ENCODE measurements at places on chromosomes 11 and 22.
A peak's percentile ranks its signal among the peaks of the same experiment; 100 is the strongest.

GRCh38 chr11:128686745-128687177 lies 7.1 kb upstream of the FLI1 start:
- DNase-seq: no peak

DNA sequence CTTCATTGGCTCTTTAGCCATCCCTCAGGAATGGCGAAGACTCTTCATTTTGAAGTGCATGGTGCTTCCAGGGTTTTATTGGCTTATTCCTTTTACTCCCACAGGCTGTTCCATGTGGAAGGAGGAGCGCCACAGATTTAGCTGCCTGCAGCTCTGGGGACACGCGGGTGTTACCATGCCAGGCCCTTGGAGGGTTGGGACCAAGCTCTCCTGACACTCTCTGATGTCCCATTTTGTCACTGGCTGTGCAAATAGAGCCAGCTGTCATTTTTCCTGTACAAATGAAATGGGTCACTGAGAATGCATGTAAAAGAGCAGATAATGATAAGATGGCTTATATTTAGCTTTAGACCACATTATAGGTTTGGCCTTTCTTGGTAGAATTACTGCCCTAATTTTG lies 9.2 kb downstream of the THYN1 start:
- DNase-seq: no peak

- DNase-seq: peak; percentile 62
Observed at GRCh38 chr11:63944987-63945386, 6.2 kb downstream of the NAA40 start.

GRCh38 chr11:127223026-127223425 lies 222.5 kb upstream of the KIRREL3 start:
- DNase-seq: no peak

GRCh38 chr11:70064726-70065317 lies 13.3 kb upstream of the ANO1 start:
- peak; percentile 40 for DNase-seq

DNA sequence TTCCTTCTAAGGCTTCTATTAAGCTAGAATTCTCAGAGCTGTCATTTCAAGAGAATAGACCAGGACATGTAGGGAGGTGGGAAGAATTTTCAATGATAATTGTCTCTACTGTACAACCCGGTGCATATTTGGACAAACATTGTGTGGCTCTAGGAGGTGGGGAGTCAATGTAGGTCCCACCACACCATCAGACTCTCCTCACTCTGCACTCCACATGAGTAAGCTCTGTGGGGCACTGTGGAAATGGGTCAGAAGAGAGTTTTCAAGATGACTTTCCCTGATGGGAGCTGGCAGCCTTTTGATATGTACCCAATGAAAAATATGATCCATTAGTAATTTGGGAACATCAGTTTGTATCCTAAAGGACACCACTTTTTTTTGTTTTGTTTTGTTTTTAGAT lies 33.2 kb downstream of the OR2AG2 start:
- no peak for DNase-seq

DNA sequence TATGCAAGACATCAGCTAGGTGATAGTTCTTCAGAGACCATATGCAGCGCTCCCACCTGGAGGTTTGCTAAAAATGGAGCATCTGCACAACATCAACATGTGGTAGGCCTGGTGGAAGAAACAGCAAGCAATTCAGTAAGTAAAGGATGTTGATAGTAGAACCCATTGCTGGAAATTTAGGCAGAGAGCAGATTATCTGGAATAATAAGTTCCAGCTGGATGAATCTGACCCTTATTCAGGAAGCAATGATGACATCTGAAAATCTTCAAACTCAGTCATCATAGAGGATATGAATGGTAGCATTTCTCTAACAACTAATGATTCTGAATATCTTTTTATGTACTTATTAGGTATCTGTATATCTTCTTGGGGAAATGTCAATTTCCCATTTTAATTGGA lies 225.2 kb upstream of the ANO3 start:
- DNase-seq: no peak

DNA sequence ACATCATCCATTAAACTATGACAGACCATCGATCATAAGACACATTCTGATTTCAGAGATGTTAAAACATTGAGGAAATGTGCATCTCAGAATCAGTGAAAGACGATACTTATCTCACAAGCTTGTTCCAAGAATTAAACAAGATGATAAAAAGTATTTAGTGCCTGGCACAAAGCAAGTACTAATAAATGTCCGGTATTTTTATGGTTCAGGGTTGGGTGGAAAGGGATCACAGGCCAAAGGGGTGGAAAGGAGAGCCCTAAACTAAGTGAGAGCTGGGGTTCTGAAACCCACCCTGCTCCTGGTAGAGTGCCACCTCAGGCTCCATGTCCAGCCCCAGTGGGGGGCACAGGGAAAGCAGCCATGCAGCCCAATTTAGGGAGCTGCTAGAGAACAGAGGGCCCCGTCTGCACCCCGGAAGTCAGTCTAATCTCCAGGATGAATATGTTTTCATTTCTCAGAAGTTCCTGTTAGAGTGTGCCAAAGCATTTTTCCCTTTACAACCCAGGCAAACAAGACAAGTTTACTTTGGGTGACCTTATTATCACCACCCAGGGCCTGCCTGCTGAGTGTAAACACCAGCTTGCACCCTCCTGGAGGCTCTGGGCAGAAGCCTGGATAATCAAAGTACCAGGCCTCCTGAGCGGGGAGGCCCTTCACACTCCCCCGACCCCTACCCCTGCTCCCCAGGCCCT lies 3.8 kb upstream of the CREB3L1 start:
- DNase-seq: no peak

DNA sequence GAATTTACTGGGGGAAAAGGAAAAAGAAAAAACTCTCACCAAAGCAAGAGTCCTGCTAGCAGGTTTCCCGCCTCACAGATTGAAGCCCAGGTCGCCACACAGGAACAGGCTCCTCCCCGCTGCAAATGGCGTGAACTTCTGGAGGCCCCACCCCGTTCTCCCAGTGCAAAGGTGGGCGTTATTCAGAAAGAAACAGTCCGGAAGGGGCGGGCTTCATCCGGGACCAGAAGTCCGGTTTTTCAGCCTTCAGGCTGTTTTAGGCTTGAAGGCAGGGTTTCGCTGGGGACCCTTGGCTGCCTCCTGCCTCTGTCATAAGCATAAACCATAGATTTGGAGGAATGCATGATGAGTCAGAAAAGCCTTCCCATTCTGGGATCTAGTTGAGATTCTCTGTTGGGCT lies 148.3 kb upstream of the POU2AF2 start:
- DNase-seq: peak; percentile 59

GRCh38 chr11:109729761-109730160 lies 307.8 kb downstream of the C11orf87 start:
- DNase-seq: no peak

GRCh38 chr22:39170825-39171622 lies 18.5 kb upstream of the CBX7 start:
- DNase-seq: peak; percentile 82

DNA sequence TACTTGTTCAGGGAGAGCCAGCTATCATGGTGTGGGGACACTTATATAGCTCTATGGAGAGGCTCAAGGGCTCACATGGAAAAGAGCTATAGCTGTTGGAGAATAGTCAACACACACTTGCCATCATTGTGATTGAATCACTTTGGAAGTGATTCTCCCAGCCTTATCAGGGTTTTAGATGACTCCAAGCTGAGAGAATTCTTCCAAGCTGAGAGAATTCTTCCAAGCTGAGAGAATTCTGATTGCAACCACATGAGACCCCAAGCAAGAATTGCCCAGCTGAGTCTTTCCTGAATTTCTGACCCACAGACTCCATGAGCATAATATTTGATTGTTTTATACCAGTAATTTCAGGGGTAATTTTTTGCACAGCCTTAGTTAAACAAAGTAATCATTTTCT lies 1318.3 kb upstream of the RAG2 start:
- DNase-seq: no peak

DNA sequence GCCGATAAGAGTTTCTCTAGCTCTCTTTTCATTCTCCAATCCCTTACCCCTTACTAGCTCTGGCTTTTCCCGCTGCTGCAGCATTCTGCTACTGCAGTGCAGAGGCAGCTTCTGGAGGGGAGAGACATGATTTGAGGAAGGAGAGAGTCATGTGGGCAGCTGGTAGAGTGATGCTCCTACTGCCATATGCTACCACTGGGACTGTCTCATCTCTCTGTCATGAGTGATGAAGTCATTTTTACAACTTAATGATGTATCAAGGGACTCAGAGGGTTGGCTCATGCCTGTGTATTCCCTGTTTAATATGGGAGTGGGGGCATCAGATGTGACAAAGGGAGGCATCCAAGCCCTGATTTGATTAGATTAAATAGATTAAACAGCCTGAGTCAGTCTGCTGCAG lies 11.3 kb downstream of the SLC17A6 start:
- no peak for DNase-seq

GRCh38 chr11:11409901-11410300 lies 56.9 kb upstream of the CSNK2A3 start:
- no peak for DNase-seq

- no peak for DNase-seq
Observed at GRCh38 chr11:26095340-26095739, 236.6 kb upstream of the ANO3 start.

DNA sequence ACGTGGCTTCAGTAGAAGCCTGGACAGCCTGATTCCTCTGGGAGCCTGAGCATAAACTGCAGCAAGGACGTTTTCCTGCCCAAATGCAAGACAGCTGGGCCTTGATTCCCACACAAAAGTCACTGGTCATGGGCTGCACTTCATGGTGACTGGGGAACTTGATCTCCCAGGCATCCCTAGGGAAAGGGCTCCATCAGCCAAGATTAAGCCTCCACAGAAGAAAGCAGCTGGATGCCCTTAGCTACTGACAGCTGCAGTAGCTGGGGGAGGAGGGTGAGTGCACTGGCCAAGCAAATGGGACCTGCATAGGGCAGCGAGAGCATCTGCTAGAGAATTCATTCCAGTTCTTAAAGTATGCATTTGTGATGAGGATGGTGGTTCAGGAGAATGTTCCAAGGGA lies 267.4 kb upstream of the ISX start:
- DNase-seq: no peak

GRCh38 chr11:8235925-8236324 lies 27.8 kb downstream of the LMO1 start:
- no peak for DNase-seq

GRCh38 chr11:66011785-66012303 lies at the start of gene CST6:
CST6 (plus strand) TSS chr11:66012008; CDS start chr11:66012045, 37 bp downstream.
- no peak for DNase-seq

DNA sequence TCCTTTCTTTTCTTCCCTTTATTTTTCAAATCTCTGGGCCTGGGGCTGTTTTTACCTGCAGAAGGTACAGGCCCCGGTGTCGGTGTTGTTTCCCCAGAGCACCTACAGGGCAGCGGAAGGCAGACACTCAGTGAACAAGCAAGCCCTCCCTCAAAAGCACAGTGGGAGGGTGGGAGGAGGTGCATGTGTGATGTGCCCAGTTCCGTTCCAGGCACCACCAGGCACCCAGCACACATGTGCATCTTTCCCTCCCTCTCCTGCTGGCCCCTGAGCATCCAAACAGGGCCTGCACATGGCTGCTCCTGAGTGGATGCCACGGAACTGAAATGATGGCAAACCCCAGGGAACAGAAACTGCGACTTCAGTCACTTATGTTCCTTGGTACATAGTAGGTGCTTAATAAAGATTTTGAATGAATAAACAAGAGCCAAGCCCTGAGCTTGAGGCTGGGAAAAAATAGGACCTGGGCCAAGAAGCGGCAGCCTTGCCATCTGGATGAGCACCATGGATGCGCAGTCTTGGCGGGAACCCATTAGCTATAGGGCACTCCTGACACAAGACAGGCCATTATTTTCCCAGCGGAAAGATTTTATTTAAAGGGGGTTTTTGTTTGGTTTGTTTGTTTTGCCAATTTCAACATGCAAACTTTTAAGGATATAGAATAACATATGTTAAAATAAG lies 47.8 kb downstream of the ARRB1 start:
- no peak for DNase-seq

DNA sequence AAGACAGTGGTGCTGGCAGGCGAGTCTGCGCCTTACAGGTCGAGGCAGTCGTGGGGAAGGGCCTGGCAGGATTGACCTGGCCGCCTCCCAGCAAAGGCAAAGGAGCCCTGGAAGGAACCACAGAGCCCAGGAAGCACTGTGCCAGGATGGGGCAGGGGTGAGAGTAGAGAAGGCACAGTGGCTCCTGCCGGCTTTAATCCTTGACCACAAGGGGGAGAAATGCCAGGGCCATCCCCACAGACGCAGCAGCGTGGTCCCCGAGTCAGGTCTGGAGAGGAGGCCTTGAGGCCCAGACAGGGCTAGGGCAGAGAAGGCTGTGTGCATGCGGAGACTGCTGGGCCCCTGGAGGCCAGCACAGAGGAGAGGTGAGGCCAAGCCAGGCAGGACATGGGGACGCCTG lies 9.9 kb upstream of the NDUFS8 start:
- no peak for DNase-seq

GRCh38 chr11:86138958-86139357 lies 70.1 kb upstream of the PICALM start:
- DNase-seq: no peak

DNA sequence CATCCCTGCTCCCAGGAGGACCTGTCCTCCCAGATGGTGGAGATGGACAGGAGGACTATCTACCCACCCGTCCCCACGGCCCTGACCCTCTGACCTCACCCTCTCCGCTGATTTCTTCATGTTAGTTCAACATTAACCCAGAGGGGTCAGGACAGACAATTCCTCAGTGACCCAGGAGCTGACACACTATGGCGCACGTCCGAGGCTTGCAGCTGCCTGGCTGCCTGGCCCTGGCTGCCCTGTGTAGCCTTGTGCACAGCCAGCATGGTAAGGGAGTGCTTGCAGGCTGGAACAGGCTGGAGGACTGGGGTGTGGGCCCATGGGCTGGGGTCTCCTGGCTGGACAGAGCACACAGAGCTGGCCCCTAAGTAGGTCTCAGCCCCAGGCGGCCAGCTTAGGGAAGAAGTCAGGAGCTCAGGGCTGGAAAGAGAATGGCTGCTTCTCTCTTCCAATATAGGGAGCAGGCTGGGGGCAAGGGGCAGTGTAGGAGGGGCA lies at the start of gene F2:
Gene F2 (plus strand): TSS at position 166 of the 495 bp plus-strand sequence. CDS start 23 bp downstream, at position 189.
- no peak for DNase-seq

GRCh38 chr11:121591405-121592033 lies 138.8 kb upstream of the SORL1-AS1 start:
- DNase-seq: peak; percentile 75

GRCh38 chr22:29780220-29780619 lies 13.1 kb downstream of the UQCR10 start:
- no peak for DNase-seq

GRCh38 chr11:119831011-119831410 lies 102.0 kb upstream of the NECTIN1 start:
- DNase-seq: no peak
